ENCODE measurements at places on chromosomes 2 and 18. TPM values are rescaled to one million over a fixed set of nuclear protein-coding genes. Genes with fewer than 3 reads are reported as not detected.

DSG2 gene
- 144 TPM for total RNA-seq

FZD7 gene
- total RNA-seq: 2.5 TPM

STARD6 gene
- 0.14 TPM for total RNA-seq

CPLX4 gene
- not detected for total RNA-seq

DSG1 gene
- 0.32 TPM for total RNA-seq

CTNNA2 gene
- not detected for total RNA-seq

GKN2 gene
- not detected for total RNA-seq

CRYGA gene
- total RNA-seq: not detected

LRP1B gene
- total RNA-seq: not detected

MAT2A gene
- 157 TPM for total RNA-seq

TMEM169 gene
- 0.11 TPM for total RNA-seq
